ENCODE measurements at places on chromosomes 7 and 10. TPM values are rescaled to one million over a fixed set of nuclear protein-coding genes. Genes with fewer than 3 reads are reported as not detected.

CLCN1 gene
- not detected for total RNA-seq

RNF133 gene
- total RNA-seq, result not detected

PLOD3 gene
- 107 TPM for total RNA-seq

CYP3A5 gene
- total RNA-seq, result 0.57 TPM

ATP6V1F gene
- total RNA-seq, result 130 TPM

PRKG1 gene
- 1.5 TPM for total RNA-seq

- DNase-seq, result peak; percentile 95
Measured at GRCh38 chr10:93746844-93747284, 10.9 kb upstream of the LGI1 start.

- no peak for DNase-seq
Measured at GRCh38 chr10:34705563-34705962, 109.5 kb downstream of the PARD3 start.

DNA sequence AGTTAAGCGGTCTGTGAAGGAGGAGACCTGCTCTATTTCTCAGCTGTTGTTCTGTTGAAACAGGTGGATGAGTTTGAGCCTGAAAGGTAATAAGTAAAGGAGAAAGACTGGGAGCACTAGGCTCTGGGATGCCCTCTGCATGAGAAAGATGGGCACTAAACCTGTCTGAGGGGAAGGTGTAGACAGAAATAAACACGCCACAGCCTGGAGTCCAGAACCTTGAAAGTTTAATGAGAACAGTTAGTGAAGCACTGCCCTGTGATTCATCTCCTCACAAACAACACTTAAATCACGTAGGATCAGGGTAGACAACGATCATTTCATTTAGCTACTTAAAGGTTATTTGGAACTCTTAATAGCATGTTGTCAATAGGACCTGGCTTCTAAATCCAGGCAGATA, 193.1 kb downstream of the PHTF2 start:
- no peak for DNase-seq

- peak; percentile 7 for DNase-seq
Measured at GRCh38 chr7:123410273-123410904, 124.0 kb downstream of the IQUB start.

- peak; percentile 51 for DNase-seq
Measured at GRCh38 chr7:130135208-130136205, 65.2 kb downstream of the KLHDC10 start.

DNA sequence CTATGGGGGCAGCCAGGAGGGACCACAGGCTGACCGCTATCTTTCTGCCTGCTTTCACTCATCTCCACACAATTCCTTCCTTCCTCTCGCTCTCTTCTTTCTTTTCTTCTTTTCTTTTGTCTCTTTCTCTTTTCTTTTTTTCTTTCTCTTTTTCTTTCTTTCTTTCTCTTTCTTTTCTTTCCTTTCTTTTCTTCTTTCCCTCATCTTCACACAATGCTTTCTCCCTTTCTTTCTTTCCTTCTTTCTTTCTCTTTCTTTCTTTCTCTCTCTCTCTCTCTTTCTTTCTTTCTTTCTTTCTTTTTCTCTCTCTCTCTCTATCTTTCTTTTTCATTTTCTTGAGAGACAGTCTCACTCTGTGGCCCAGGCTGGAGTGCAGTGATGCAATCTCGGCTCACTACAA, 6.8 kb upstream of the MUC12 start:
- no peak for DNase-seq

DNA sequence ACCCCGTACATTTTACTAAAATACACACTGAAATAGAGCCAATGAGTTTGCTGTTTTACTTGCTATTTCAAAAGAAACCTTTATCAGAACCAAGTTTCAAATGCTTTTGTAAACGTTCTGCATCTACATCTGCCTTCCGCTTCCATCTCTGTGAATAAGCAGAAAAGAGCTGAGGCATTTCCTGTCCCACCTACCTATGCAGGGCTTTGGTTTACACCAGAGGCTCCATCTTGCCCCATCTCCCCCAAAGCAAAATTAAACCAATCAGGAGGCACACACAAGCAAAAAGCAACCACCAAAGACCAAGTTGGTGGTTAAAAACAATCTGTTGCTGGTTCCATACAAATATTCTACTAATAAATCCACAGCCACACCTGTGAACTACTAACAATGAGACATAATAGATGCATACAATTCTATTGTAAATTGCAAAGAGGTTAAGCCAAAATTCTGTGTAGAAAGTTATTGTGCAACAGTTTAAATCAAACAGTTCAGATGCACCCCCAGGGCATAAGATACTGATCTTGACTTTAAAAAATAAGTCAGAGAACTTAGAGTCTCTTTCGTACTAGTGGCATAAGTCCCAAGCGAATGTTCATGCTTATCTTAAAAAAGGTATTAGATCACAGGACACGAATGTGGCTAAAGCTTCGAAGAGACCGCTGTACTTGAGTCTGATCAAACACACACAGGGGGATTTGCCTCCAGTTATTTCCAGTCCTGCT, 83.9 kb downstream of the FGFR2 start:
- no peak for DNase-seq

DNA sequence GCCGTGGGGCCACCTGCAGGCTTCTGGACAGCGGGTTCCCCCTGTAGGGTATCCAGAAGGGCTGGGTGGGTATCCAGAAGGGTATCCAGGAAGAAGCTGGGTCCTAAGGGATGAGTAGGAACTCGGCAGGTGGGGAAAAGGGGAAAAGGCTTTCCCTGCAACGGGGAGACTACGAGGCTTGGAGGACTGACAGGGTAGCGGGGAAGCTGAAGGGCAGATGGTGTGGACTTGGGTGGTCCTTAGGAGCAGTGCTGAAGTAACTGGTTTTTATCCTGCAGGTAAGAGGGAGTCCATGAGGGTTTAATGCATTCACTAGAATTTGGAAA, 525 bp downstream of the UBE2D4 start:
- no peak for DNase-seq

GRCh38 chr7:69827558-69827957, 229.3 kb downstream of the AUTS2 start:
- DNase-seq, result no peak

GRCh38 chr7:132029369-132030085, 473.1 kb upstream of the PODXL start:
- DNase-seq, result peak; percentile 51

DNA sequence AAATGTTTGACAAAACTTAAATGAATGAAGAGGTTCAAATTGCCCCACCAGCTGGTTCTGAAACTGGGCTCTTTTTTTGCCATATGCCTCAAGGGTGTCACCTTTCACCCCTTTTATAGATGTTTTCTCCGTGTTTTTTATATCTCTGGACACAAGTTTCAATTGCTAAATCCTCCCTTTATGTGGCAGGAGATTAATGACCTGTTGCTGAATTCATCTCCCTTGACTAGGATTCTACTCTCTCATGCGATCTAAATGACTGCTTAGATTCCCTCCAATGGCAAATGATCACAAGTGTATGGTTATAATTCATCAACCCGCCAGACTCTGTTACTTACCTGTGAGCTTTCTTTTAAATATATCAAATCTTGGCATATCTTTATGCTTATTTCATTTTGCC, 677.0 kb upstream of the POT1 start:
- DNase-seq, result no peak

GRCh38 chr7:4749798-4750197, 25.6 kb upstream of the AP5Z1 start:
- no peak for DNase-seq
